ENCODE measurements at places on chromosomes 2 and 18. TPM values are rescaled to one million over a fixed set of nuclear protein-coding genes. Genes with fewer than 3 reads are reported as not detected.
A peak's percentile ranks its signal among the peaks of the same experiment; 100 is the strongest.

SAG gene
- total RNA-seq = not detected

- DNase-seq = peak; percentile 27
Measured at GRCh38 chr2:236853585-236854051, 232.1 kb upstream of the COPS8 start.

GRCh38 chr2:238864207-238865014, 16.5 kb downstream of the TWIST2 start:
- no peak for DNase-seq

- DNase-seq = no peak
Measured at GRCh38 chr2:65788556-65788955, 356.2 kb upstream of the SPRED2 start.
